Activated naive CD8-positive, alpha-beta T cell treated with anti-CD3 and anti-CD28 coated beads, Interleukin-2, amount 10 ng/mL, durations not matched to agents 7 days and 5 days (primary cell): ENCODE measurements at places on chromosomes 11 and 22. TPM values are rescaled to one million over a fixed set of nuclear protein-coding genes. Genes with fewer than 3 reads are reported as not detected.

Gene SHANK3
- total RNA-seq, result 0.06 TPM

Gene LPXN
- total RNA-seq, result 159 TPM

Gene RGL4
- 24.9 TPM for total RNA-seq

Gene ZDHHC5
- total RNA-seq, result 78.4 TPM

DNA sequence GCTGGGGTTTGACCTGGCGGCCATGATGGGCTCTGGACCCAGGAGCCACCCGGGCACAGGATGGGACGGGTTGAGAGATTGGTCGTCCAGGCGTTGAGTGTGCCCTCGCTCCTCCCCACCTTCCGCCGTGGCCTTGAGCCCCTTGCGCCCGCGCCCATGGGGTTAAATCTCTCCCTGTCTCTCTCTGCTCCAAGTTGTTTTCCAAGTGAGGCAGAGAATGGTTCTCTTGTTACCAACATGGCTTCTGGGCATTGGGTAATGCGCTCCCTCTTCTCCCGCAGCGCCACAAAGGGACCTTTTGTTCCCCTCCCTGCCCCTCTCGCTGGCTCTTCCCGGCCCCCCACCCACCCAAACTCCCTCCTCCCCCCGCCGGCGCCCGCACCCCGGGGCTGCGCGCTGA is 18.8 kb upstream of the PICK1 start:
- H3K27ac ChIP-seq, result no peak overlapping the region
- DNase-seq, result no peak
- H3K27me3 ChIP-seq, result no peaks in the 10 kb centered on the region
- H3K36me3 ChIP-seq, result no peaks in the 10 kb centered on the region
- peaks cover 2% of the 10 kb centered on the region for H3K4me1 ChIP-seq

DNA sequence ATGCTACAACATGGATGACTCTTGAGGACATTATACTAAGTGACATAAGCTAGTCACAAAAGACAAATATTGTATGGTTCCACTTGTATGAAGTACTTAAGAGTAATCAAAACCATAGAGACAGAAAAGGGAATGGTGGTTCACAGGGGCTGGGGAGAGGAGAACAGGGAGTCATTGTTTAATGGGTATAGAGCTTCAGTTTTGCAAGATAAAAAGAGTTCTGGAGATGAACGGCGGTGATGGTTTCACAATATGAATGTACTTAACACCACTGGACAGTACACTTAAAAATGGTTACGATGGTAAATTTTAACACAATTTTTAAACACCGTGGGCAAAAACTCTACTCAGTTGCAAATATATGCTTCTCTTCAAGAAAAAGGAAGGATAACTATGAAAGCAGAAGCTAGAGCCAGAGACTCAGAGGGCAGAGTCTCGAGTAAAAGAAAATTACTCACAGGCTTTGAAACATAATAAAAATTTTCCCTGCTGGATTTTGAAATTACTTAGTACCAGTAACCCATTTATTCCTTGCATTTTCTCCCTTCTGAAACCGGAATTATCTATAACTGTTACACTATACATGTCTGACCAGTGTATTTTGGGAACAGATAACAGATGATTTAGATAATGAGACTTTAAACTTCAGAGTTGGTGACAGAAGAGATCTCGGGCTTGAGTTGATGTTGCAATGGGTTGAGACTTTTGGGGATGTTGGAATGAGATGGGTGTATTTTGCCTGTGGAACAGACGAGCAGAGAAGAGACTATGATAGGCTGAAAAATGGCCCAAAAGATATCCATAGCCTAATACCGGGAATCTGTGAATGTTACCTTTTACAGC is 15.0 kb downstream of the MRTFA start:
- no peaks in the 10 kb centered on the region for H3K27me3 ChIP-seq
- DNase-seq, result no peak

DNA sequence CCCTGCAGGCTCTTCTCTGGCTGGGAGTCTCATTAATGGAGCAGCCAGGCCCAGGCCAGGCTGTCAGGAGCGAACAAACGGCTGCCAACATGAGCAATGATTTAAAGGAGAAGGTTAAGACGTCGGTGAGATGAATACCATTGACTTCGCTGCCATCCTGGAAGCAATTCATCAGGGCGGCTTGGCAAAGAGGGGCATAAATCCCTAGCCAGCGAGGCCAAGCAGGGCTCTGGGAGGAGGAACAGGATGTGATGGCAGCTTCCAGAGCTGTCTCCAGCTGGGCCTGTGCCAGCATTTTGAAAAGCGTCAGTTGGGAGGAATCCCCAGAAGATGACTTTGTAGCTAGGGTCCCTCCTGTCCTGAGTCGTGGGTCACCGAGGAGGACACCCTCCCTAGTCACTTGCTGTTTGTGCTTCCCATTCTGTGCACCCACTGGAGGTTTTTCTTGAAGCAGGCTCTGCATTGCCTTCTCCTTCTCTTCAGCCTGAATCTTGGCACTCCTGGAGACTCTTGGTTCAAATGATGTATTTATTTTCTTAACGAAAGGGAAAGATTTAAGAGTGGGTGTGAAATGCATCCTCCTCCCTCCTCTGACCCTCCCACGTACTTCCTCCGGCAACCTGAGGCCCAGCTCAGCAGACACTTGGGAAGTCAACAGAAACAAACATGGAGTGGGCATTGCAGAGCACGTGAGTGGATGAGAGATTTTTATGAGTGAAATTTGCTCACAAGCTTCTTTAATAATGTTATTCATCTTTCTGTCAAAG is 476.3 kb upstream of the CADM1 start:
- no peaks in the 10 kb centered on the region for H3K36me3 ChIP-seq
- no peaks in the 10 kb centered on the region for H3K4me1 ChIP-seq
- H3K27me3 ChIP-seq, result peaks cover 10% of the 10 kb centered on the region

GRCh38 chr11:123671534-123671933 is 17.1 kb upstream of the SCN3B start:
- H3K4me3 ChIP-seq, result no peak overlapping the region
- H3K27ac ChIP-seq, result no peak overlapping the region
- H3K27me3 ChIP-seq, result peaks cover 3% of the 10 kb centered on the region
- DNase-seq, result no peak

DNA sequence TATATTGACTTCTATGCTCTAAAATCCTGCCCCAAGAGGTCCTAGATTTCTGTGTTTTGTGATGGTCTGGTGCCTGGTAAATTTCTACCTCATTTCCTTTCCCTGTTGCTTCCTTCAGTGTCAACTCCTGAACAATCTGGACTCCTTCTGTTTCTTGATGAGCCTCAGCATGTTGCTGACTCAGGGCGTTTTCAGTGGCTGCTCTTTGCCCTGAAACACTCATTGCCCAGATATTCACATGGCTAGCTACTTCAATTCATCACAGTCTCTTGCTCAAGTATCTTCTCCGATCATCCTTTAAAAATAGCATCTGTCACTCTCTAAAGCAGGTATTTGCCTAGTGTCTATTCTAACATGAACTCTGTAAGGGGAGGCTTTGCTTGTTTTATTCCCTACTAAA is 526.3 kb upstream of the RAG2 start:
- H3K27me3 ChIP-seq, result no peaks in the 10 kb centered on the region
- no peak for DNase-seq
- no peak overlapping the region for H3K27ac ChIP-seq
- no peaks in the 10 kb centered on the region for H3K36me3 ChIP-seq
- H3K4me1 ChIP-seq, result no peaks in the 10 kb centered on the region

- H3K27ac ChIP-seq, result no peak overlapping the region
- no peak overlapping the region for H3K4me3 ChIP-seq
- no peak for DNase-seq
- H3K27me3 ChIP-seq, result peaks cover 9% of the 10 kb centered on the region
- no peaks in the 10 kb centered on the region for H3K4me1 ChIP-seq
Observed at GRCh38 chr11:6817694-6818093, 18.2 kb upstream of the OR6A2 start.

DNA sequence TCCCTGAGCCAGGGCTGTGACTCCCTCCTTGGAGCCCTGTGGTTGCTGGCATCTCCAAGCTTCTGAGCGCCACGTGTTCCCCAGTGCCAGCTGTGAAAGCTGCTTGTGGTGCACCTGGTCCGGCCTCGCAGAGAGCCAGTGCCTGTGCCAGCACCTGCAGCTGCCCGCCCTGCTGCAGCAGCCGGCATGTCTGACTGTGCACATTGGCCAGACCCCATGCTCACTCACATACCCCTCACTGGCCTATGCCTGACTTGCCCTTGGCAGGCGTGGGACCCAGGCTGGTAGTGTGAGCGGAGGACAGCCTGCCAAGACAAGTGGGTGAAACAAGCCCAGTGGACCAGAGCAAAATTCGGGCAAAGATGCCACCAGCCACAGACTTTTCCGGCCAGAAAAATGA is 9.8 kb downstream of the MRPL48 start:
- H3K4me1 ChIP-seq, result peaks cover 8% of the 10 kb centered on the region
- peaks cover 5% of the 10 kb centered on the region for H3K36me3 ChIP-seq
- no peak overlapping the region for H3K4me3 ChIP-seq
- no peaks in the 10 kb centered on the region for H3K27me3 ChIP-seq
- no peak for DNase-seq
- no peak overlapping the region for H3K27ac ChIP-seq

GRCh38 chr22:40855071-40855978 is 1.1 kb downstream of the ST13 start:
- H3K27ac ChIP-seq, result peak overlapping the region; percentile 72
- H3K4me3 ChIP-seq, result peak overlapping the region; percentile 99
- H3K4me1 ChIP-seq, result peaks cover 42% of the 10 kb centered on the region

DNA sequence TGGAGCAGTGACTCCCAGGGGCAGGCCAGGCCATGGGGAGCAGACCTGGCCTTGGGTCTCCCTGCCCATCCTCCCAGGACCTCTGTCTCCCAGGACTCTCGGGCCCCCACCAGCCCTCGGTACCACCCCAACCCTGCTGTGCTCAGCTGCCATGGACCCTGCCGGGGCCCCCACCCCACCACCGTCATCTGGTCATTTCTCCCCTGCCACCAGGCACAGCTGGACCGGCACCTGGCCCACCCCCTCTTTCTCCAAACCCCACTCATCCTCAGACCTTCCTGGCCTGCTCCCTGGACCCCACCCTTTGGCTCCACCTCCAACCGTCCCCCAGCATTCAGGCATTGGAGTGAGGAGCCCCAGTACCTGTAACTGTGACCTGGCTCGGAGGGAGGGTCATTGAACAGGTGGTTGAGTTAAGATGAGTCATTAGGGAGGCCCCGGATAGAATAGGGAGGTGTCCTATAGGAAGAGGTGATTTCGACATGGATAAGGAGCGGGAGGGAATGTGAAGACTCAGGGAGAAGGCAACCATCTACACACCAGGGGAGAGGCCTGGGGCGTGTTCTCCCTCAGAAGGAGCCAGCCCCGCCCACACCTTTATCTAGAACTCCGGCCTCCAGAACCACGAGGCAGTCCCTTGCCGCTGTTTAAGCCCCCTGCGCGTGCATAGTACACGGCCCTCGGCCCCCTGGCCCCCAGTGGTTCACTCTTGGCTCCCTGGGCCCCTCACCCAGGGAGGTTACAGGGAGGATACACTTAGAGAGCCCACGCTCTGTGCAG is 1395.9 kb downstream of the BRD1 start:
- no peak overlapping the region for H3K4me3 ChIP-seq
- no peaks in the 10 kb centered on the region for H3K27me3 ChIP-seq
- H3K4me1 ChIP-seq, result no peaks in the 10 kb centered on the region
- no peak for DNase-seq
- no peak overlapping the region for H3K27ac ChIP-seq
- no peaks in the 10 kb centered on the region for H3K36me3 ChIP-seq

DNA sequence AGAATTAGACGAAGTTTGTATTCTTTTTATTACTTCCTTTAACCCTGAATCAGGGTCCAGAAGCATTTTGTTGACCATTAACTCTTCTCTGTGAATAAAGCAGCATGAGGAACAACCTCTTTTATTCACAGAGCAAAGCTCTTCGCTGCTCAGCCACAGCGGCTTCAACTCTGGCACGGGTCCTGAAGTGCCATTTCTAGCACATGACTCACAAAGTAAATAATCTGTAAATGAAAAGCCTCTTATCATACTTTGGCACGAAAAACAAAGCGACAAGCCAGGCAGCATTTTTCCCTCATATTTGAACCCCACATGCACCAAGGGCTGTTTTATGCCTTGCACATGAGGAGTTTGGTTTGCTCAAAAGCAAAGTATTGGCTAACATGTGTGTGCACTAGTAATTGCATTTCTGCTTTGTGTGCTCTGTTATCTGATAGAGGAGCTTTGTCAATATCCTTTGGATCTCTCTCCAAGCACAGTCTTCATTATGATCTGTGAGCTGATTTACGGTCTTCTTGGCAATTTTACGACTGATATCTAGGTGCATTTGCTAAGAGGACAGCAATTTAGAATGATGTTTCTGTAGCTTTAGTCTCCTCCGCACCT is 33.0 kb upstream of the APOBEC3A start:
- peaks cover 51% of the 10 kb centered on the region for H3K27me3 ChIP-seq
- no peak overlapping the region for H3K27ac ChIP-seq
- H3K4me1 ChIP-seq, result peaks cover 5% of the 10 kb centered on the region
- no peaks in the 10 kb centered on the region for H3K36me3 ChIP-seq

- peaks cover 14% of the 10 kb centered on the region for H3K27me3 ChIP-seq
- H3K27ac ChIP-seq, result peak overlapping the region; percentile 66
- peaks cover 8% of the 10 kb centered on the region for H3K4me1 ChIP-seq
- no peak for DNase-seq
- peaks cover 6% of the 10 kb centered on the region for H3K36me3 ChIP-seq
Observed at GRCh38 chr11:64286801-64287159, 1.1 kb downstream of the GPR137 start.

DNA sequence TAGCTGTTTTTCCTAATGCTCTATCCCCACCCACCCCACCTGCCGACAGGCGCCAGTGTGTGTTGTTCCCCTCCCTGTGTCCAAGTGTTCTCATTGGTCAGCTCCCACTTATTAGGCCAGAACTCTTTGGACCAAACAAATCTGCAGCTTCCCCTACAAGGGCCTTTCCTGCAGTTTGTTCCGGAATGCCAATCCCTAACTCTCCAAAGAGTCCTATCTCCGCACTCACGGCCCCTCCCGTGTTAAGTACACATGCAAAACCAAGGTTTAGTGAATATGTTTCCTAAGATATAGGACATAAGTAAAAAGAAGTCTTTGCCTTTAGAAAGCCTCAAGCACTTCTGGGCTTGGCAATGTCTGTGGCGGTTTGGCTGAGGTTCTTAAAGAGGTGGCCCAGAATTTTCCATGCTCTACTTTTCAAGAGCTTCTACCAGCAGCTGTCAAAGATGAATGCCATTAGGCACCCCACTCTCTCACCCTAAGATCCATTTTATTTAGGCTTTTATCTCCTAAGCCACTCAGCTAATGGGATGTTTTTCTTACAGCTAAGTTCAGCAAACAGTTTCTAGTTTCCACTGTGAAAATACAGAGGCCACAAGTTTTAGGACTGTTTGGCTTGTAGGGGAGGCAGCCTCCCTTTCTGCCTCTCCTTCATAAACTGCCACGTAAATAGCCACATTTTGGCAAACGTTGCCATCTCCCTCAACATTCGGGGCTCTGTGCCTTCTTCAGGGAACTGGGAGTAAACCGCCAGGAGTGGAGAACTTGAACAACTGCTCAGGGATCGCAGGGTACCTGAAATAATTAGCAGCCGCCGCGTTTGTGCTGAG is 1.6 kb downstream of the CD59 start:
- H3K27ac ChIP-seq, result peak overlapping the region; percentile 81
- H3K27me3 ChIP-seq, result peaks cover 9% of the 10 kb centered on the region
- peaks cover 10% of the 10 kb centered on the region for H3K36me3 ChIP-seq
- DNase-seq, result no peak
- peaks cover 27% of the 10 kb centered on the region for H3K4me1 ChIP-seq

GRCh38 chr11:129608711-129609110 is 206.9 kb upstream of the TMEM45B start:
- no peaks in the 10 kb centered on the region for H3K4me1 ChIP-seq
- no peaks in the 10 kb centered on the region for H3K36me3 ChIP-seq
- no peaks in the 10 kb centered on the region for H3K27me3 ChIP-seq
- H3K27ac ChIP-seq, result no peak overlapping the region
- DNase-seq, result no peak

- H3K27me3 ChIP-seq, result no peaks in the 10 kb centered on the region
- H3K27ac ChIP-seq, result no peak overlapping the region
- no peaks in the 10 kb centered on the region for H3K36me3 ChIP-seq
Observed at GRCh38 chr11:134365011-134365925, 33.5 kb downstream of the GLB1L2 start.
